Activated CD8-positive, alpha-beta T cell treated with anti-CD3 and anti-CD28 coated beads, Interleukin-2, amount 10 ng/mL, durations not matched to agents 7 days and 5 days (primary cell): ENCODE measurements at places on chromosomes 1 and 21.

DNA sequence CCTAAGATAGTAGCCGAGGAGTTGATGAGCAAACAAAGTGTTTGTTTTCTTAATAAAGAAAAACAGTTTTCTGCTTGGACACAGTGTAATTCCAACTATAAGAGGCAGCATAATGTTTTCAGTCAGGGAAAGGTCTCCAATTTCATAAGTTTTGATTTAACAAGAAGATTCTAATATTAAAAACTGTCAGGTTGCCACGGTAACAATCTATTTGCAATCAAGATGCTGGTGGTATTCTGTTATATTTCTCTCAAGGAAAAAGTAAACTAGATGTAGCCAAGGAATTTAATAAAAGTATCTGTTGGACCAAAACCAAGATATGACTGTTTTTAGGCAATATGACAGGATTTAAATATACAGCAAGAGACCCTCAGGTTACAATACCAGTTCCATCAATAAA is 211.7 kb downstream of the SMYD3 start:
- H3K27me3 ChIP-seq = no peaks in the 10 kb centered on the region
- H3K4me1 ChIP-seq = peaks cover 4% of the 10 kb centered on the region
- peaks cover 4% of the 10 kb centered on the region for H3K36me3 ChIP-seq

- H3K4me1 ChIP-seq = peaks cover 8% of the 10 kb centered on the region
- DNase-seq = no peak
- H3K27me3 ChIP-seq = no peaks in the 10 kb centered on the region
- no peak overlapping the region for H3K4me3 ChIP-seq
- H3K27ac ChIP-seq = no peak overlapping the region
Observed at GRCh38 chr1:160993544-160994193, 27.3 kb downstream of the F11R start.

DNA sequence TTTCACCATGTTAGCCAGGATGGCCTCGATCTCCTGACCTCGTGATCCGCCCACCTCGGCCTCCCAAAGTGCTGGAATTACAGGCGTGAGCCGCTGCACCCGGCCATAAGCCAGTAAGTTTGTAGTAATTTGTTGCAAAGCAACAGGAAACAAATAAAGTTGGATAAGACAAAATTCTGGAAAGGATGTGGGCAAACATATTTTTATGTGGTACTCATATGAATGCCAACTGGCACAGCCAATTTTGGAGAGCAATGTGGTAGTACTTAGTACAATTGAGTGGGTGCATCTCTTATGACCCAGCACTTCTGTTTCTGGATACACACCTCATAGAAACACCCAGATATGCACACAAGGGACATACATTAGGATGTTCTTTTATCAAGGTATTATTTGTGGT is 8.4 kb upstream of the IL12RB2 start:
- no peak for DNase-seq
- peaks cover 15% of the 10 kb centered on the region for H3K36me3 ChIP-seq
- no peaks in the 10 kb centered on the region for H3K27me3 ChIP-seq
- H3K4me1 ChIP-seq = peaks cover 52% of the 10 kb centered on the region
- H3K27ac ChIP-seq = no peak overlapping the region
- H3K4me3 ChIP-seq = no peak overlapping the region

DNA sequence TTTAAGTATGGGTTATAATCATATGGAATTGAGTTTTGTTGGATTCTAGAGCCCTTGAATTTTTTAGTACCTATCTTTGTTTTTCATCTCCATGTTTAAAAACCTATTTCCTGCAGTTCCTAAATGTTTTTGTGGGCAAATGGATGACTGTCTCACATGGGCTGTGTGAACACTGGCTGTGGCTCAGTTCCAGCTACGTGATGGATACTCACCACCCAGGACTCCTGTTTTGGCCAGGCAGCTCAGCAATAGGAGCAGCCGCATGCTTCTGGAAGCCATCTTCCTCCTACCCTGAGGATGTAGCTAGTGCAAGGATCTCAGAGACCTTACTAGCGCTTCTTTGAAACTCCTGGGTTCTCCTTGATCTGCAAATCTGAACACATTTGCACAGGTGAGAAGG is 2.8 kb downstream of the REG4 start:
- H3K4me3 ChIP-seq = no peak overlapping the region
- H3K27me3 ChIP-seq = peaks cover 35% of the 10 kb centered on the region
- H3K4me1 ChIP-seq = peaks cover 9% of the 10 kb centered on the region
- DNase-seq = no peak
- H3K36me3 ChIP-seq = no peaks in the 10 kb centered on the region

DNA sequence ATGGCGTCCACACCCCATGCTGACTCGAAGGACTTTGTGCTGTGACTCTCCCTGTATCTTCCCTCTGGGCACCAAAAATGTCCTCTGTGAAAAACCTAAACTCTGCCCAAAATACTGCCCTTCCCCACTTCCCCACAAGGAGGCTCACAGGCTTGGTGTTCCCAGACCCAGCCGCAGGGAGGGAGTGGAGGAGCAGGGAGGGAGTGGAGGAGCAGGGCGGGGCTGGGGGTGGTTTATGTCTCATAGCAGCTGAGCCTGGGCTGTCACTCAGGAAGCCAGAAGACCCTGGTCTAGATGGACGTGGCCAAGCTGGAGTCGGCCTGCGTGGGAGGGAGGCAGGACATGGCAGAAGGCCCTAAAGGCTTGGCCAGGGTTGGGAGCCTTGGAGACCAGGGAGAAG is 461.7 kb downstream of the PTPRU start:
- H3K36me3 ChIP-seq = no peaks in the 10 kb centered on the region
- H3K27me3 ChIP-seq = peaks cover 5% of the 10 kb centered on the region
- DNase-seq = no peak
- H3K27ac ChIP-seq = no peak overlapping the region
- no peaks in the 10 kb centered on the region for H3K4me1 ChIP-seq
